ENCODE measurements at places on chromosomes 5 and 9.

- DNase-seq = no peak
These were observed 188.9 kb downstream of the SGCD start for GRCh38 chr5:156515803-156516360.

GRCh38 chr5:76978869-76979268 is 26.0 kb downstream of the CRHBP start:
- no peak for DNase-seq

GRCh38 chr9:129011761-129012181 is 16.4 kb downstream of the SH3GLB2 start:
- no peak for DNase-seq

GRCh38 chr5:171845857-171846256 is 60.2 kb downstream of the SMIM23 start:
- DNase-seq = no peak

- no peak for DNase-seq
These were observed 443.8 kb downstream of the BNC2 start for GRCh38 chr9:16426716-16427115.

DNA sequence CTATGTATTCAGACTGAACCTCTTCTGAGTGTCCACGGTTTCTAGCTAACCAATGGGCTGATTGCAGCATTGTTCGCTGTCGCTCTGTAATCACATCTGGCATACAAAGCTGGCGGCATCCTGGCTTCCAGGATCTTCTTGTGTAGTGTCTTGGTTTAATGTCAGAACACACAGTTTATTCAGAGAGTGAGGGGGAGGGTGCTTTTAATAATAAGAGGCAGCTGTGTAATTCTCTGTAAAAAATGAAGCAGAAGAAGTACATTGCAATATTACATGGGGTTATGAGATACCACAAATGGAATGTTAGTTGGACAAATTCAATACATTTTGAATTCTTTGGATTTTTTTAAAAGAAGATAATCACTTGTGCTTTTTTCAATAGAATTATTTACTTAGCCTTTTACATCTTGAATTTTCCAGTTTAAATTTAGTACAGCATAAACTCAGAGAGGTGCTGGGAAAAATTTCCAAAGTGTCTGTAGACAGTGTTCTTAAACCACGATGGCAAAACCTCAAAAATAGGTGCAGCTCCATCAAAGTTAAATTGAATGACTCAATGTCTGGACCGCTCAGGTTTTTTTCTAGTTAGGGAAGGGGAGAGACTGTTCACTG is 206.0 kb downstream of the PCSK1 start:
- no peak for DNase-seq

GRCh38 chr5:111930449-111930848 is 173.5 kb upstream of the NREP start:
- DNase-seq = no peak

GRCh38 chr9:77679661-77680368 is 31.7 kb upstream of the GNA14 start:
- no peak for DNase-seq

GRCh38 chr5:171617817-171618591 is 167.6 kb upstream of the SMIM23 start:
- no peak for DNase-seq

DNA sequence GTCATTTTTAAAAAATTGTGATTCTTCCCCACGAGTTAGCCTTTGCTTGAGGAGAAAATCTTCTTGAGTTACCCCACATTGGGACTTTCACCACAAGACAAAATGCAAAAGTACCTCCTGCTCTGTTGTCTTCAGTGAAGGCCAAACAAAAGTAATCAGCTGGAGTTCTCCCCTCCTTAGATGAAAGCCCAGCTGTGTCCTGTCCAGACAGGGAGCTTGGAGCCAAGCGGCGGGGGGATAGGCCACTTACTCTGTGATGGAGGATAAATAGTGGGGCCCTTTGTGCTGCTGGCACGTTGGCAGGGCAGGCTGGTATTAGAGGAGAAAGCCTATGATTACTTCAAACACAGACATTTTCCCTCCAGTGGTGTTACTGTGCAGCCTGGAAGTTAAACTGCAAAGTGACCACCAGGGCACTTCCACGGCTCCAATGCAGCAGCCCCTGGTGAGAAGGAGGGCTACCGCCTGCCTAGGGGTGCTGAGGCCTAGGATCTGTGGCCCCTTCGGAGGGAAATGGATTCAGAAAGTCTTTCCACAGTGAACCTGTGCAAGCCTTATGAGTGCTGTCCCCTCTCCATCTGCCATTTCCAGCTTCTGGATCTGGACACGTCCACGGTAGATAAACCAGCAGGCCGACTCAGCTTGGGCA is 155.0 kb downstream of the TMEM167A start:
- DNase-seq = no peak

DNA sequence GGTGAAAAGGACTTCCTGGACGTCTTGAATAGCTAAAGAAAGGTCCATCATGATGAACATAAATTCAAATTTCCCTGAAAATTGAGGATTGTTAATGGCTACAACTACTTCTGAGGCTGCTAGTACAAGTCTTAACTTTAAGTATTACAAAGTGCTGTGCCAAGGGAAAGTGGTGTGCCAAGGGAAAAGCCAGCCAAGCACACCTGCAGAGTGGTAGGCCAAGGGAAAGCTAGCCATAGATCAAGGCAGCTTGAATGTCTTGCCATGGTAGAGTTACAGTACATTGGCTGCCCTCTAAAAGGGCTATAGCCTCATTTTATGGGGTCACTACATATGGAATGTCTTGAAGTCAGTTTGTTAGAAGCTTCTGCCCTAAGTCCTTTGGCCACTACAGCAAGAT is 64.2 kb downstream of the SPEF2 start:
- no peak for DNase-seq

DNA sequence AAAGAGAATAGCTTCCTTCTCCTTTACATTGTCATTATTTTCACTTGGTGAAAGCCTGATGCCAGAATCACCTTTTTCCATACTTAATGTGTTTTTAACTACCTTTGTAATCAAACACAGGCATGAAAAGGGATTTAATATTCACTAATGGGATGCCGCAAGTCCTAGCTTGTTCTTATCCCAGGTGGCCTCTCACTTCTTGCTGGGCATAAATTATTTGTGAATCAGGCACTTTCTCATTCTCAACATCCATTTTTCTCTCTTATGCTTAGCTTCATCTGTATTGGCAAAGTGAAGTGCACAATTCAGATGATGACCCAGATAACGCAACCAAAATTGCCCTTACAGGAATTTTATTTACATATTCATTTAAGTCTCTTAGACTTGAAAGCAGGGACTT is 10.9 kb downstream of the ACTL7B start:
- DNase-seq = no peak

- DNase-seq = no peak
These were observed 42.7 kb downstream of the CYLC2 start for GRCh38 chr9:103037508-103038477.

Data from neural crest cell (in vitro differentiated cells).